ENCODE measurements at places on chromosomes 5 and 9. TPM values are rescaled to one million over a fixed set of nuclear protein-coding genes. Genes with fewer than 3 reads are reported as not detected.

DNA sequence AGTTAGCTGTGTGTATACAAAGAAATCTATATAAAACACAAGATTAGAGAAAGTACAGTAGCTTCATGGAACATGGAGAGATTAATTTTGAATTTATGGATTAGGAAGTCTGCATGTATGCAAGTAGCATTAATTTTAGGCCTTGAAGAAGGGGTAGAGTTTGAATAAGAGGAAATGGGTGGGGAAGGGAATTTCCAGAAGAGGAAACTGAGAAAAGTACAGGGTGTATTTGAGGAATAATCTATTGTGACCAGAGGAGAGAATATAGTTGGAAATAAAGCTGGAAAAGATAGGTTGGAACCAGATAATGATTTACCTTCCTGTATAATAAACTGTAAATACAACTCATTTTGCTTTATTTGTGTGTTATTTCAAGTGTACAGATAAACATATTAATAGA is 53.6 kb downstream of the CWC27 start:
- no peak for DNase-seq

The NSG2 gene
- 0.22 TPM for total RNA-seq

- DNase-seq = no peak
These were observed 550 bp downstream of the IFNE start for GRCh38 chr9:21481470-21482056.

The FAM221B gene
- not detected for total RNA-seq

GRCh38 chr9:30058463-30058862 is 2326.0 kb upstream of the ACO1 start:
- DNase-seq = no peak

The PDGFRB gene
- total RNA-seq = 8.9 TPM

DNA sequence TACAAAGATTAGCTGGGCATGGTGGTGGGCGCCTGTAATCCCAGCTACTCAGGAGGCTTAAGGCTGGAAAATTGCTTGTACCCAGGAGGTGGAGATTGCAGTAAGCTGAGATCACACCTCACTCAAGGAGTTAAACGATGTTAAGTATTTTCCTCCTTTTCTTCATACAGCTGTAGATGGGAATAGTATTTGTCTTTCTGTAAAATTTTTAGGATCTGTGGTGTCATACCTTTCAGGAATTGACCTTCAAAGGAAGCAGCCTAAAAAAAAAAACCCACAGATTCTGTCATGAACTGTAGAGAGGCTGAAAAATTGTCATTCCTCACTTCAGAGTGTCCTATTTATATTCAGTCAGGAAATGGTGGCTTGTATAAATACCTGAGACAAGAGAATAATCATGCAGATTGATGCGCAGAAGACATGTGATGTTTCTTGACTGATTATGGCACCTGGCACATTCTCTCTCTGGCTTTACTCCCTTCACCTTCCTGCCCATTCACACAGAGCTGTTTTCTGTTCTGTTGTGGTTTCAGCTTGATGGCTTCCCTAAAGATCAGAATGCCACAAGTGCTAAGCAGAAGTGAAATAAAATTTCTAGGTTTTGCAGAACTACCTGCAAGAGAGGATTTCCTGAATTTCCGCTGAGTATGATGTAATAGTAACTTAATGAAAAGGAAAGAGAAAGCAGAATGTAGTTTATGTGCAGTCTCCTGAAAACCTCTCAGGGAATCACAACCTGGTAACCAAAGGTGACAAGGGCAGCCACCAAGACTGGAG is 3.8 kb downstream of the IFNA1 start:
- no peak for DNase-seq

- peak; percentile 52 for DNase-seq
These were observed 982 bp downstream of the EPB41L4A start for GRCh38 chr5:112417931-112418658.

DNA sequence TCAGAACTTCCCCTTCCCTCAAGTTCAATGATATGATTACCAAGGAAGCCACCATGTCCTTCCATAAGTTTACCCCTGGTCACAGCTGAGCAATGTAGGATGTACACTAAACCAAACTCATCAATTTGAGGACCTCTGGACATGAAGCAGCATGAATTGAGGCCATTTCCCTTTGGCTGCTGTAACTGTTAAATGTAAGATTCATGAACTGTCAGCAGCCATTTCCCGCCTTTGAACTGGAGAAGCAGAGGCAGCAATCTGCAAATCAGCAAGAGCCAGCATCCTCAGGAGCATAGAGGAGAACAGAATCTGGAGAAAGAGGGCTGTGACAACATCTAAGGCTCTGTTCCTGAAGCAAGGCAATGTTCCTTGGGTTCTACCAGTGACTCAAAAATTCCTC is 104.3 kb upstream of the PTGER4 start:
- no peak for DNase-seq

GRCh38 chr9:127218818-127219217 is 45.8 kb upstream of the GARNL3 start:
- no peak for DNase-seq
